Stimulated activated CD8-positive, alpha-beta memory T cell treated with anti-CD3 and anti-CD28 coated beads, Interleukin-7, amount 100 ng/mL, for 1 hour (primary cell): ENCODE measurements at places on chromosomes 5 and 9.

- DNase-seq: no peak
Observed at GRCh38 chr9:26264709-26265601, 586.7 kb upstream of the TUSC1 start.

DNA sequence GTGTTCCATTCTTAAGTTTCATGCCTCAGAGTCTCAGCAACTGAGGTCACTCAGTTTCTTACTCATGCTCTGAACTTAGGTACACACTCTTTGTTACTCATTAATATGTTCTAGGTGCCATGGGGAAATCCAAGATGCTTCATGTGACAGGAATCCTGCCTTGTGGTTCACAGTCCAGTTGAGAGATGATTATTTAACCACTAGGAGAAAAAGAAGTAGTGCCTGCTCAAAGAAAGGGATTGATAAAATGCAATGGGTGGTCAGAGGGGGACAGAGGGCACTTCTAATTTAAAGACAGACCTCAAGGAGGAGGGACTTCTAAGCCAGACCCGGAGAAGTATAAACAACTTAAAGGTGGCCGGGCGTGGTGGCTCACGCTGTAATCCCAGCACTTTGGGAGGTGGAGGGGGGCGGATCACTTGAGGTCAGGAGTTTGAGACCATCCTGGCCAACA, 69.0 kb downstream of the UGCG start:
- DNase-seq: no peak

DNA sequence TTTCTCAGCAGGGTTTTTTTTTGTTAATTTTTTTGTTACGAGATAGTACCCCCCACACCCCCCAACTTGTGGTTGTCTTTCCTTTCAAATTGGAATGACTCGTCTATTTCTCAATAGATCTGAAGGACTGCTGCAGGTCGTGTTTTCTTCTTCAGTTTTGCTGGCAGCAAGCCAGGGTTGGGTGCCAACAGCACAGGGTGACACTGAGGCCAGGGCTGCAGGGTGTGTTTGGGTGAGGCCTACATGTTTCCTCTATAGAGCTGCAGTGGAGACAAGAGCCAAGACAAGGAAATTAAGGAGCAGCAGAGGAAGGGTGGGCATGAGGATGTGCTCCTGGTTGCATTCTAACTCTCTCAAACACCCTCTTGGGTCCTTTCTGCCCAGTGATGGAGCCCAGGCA, 52.2 kb downstream of the NXNL2 start:
- DNase-seq: no peak

GRCh38 chr9:133264235-133264764, 10.7 kb downstream of the ABO start:
- DNase-seq: no peak
